ENCODE measurements at places on chromosomes 3 and 15.

DNA sequence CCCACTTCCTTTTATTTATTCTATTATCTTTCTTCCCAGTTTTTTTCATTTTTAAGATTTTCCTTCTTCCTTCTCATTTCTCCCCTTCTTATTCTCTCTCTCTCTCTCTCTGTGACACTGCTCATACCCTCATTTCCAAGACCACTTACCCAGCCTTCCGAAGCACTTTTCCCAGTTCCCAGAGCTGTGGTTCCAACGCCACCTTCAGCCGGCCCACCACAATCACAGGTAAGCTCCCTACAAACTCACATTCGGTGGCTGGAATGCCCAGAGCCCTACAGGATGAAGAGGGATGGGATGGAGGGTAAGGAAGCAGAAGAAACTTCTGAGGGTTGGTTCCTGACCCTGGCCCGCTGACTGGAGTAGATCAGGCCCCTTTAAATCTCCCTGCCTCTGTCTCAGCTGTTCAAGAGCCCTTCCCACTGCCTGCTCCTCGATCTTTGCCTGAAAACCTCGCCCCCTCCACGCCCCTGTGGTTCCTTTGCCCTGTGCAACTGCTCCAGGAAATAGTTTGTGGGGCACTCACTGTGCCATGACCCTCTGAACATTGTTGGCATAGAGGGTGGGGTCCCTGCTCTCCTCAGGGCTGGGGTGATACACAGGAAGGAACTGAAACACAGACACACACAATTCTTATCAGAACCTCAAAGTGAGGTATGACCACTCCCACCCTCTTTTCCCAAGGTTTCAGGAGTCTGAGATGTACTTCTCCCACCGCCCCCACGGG lies 4.8 kb downstream of the LPCAT4 start:
- DNase-seq: peak; percentile 36

DNA sequence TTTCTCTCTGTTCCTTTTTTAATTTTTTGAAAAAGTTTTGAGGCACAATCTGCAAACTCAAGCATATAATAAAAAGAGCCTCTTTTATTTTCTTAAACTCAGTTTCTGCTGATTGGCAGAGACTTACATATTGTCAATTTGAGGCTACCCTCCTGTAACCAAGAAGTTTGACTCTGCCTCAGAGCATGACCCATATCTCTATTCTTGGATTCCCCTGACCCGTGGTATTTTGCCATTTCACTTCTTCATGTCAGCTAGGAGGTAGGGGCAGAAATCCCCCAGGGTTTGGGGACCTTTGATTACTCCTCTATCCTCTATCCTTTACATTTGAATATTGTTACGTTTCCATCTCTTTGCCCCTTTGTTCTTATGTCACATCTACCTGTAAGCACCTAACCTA lies 479.1 kb upstream of the ALCAM start:
- no peak for DNase-seq

GRCh38 chr3:36525115-36525801 lies 145.0 kb downstream of the STAC start:
- no peak for DNase-seq

DNA sequence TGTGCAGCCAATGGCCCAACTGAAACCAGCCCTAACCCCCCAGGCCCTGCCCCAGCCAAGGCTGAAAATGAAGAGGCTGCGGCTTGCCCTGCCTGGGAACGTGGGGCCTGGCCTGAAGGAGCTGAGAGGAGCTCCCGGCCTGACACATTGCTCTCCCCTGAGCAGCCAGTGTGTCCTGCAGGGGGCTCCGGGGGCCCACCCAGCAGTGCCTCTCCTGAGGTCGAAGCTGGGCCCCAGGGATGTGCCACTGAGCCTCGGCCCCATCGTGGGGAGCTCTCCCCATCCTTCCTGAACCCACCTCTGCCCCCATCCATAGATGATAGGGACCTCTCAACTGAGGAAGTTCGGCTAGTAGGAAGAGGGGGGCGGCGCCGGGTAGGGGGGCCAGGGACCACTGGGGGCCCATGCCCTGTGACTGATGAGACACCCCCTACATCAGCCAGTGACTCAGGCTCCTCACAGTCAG lies 11.2 kb downstream of the MAP1A start:
- no peak for DNase-seq

DNA sequence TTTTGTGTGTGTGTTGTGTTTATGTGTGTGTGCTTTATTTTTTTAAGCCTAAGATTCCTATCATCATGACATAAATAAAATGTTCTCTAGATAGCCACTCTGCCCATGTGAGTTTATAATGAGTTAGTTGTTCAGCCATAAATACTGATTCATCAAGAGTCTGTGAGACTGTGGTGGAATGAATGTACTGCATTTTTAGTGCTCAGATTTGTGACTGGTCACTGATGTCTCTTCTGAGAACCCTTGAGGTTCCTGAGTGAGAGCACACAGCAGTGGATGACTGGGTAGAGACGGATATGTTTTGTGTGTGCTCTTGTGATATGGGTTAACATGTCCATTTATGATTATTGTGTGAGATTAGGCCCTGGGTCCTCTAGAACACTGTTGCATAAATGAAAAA lies 51.2 kb downstream of the SETD5 start:
- no peak for DNase-seq

Data from upper lobe of right lung (tissue), 1 donor.